ENCODE measurements at places on chromosomes 13 and 19.
A peak's percentile ranks its signal among the peaks of the same experiment; 100 is the strongest.

DNA sequence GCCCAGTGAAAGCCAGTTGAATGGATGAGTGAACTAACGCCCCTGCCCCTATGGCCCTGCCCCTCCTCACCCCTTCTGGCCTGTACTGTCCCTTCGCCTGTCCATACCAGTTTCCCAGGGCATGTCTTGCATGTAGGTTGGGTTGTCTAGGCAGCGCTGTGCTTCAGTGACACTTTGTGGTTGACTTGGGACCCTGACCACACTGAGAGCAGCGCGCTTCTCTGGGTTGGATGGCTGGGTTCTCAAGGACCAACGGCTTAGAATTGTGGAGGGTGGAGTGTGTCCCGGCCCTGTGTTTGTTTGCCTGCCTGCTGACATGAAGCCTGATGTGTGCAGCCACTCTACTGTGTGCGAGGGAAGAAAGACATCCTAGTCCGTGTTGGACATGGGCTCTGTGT is 15.8 kb downstream of the GATAD2A start:
- no peak for DNase-seq

DNA sequence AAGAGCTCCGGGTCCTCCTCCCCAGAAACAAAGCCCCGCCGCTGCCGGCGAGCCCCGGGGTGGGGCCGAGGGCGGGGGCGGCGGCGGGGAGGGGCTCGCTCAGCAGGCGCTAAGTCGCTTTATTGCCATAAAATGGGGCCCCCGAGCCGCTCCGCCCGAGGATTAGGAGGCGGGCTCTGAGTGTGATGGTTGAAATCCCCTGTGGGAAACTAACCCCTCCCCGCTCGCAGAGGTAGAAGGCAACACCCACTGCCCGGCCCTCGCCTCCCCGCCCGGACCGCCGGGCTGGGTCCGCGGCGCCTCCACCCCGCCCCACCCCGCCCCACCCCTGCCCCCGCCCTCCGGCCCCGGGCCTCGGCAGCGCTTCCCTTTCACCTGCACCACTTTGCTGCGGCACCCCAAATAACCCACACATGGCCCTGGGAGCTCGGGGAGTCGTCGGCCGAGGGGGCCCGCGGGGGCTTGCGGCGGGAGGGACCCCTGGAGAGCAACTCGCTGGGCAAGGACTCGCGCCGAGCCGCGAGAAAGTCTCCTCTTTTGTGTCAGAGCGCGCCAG is at the start of gene KLF12:
Gene KLF12, minus strand, starts transcription at position 184 of the 556 bp plus-strand sequence.
- DNase-seq, result peak; percentile 97

GRCh38 chr13:93248627-93249047 is 22.0 kb downstream of the GPC6 start:
- DNase-seq, result peak; percentile 16

- no peak for DNase-seq
Observed at GRCh38 chr13:110157718-110158117, 149.2 kb downstream of the COL4A1 start.

- no peak for DNase-seq
Observed at GRCh38 chr13:36131931-36132297, 732 bp upstream of the DCLK1 start.

DNA sequence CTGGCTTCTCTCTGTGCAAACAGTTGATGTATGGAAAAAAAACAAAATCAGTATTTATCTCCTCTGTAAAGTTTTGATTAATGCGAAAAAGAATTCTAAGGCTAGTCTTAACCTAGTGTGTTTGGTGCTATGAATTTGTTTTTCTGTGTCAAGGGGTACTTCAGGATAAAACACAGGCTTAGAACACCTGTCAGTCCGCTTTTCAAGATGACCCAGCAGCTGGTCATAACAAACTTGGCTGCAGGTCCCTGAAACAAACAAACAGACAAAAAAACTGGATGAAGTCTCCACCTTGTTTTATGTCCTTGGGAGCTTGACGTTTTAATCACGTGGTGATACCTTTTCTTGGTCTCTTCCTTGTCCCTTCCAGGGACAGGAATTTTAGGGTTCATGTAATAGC is 689.3 kb downstream of the UQCRFS1 start:
- no peak for DNase-seq

- DNase-seq, result no peak
Observed at GRCh38 chr19:616747-617526, 16.4 kb downstream of the POLRMT start.

DNA sequence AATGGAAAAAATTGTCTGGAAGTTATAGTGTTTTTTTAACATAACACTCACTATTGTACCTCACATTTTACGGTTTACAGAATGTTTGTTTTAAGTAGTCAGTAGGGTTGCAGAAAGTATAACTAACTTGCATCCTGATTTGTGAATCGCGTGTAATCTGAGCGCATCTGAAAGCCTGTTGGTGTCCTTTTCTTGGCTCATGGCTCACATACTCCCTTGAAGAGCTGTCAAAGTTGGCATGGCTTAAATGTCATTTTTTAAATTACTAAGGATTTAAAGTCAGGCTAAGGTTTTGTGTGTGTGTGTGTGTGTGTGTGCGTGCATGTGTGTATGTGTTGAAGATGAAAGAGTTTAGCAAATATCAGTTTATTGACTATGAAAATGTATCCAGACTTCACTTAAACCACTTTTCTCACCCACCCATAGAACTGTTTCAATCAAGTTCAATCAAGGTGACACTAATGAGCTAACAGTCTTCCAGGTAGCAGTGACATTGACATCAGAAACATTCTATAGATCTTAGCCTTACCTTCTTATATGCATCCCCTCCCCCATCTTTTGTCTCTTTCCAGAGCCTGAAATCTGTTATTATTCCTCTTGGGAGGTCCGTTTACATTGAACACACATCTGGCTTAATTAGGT is 480.4 kb upstream of the SGCG start:
- DNase-seq, result no peak

- DNase-seq, result peak; percentile 70
Observed at GRCh38 chr19:10454267-10454666, 33.9 kb downstream of the PDE4A start.

GRCh38 chr13:55230570-55230908 is 1910.2 kb upstream of the PRR20A start:
- DNase-seq, result no peak

DNA sequence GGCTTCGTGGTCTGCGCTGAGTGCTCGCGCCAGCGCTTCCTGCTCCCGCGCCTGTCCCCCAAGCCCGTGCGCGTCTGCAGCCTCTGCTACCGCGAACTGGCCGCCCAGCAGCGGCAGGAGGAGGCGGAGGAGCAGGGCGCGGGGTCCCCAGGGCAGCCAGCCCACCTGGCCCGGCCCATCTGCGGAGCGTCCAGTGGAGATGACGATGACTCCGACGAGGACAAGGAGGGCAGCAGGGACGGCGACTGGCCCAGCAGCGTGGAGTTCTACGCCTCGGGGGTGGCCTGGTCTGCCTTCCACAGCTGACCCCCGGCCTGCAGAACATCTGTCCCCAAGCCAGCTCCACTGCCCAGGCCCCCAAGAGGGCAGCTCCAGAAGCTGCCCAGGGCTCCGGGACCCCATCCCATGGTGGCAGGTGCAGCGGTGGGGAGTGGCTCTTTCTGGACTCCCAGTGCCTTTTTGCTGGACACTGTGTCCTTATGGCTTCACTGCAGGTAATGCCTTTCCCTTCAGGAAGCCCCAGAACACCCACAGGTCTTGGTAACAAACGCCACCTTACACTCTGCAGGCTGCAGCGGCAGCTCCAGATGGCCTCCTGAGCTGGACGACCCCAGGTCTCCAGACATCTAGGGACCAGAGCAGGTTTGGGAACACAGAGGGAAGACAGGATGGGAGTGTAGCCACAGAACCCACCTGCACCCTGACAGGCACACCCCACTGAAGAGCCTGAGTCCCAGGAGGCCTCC is 9.3 kb downstream of the PLEKHF1 start:
- no peak for DNase-seq

DNA sequence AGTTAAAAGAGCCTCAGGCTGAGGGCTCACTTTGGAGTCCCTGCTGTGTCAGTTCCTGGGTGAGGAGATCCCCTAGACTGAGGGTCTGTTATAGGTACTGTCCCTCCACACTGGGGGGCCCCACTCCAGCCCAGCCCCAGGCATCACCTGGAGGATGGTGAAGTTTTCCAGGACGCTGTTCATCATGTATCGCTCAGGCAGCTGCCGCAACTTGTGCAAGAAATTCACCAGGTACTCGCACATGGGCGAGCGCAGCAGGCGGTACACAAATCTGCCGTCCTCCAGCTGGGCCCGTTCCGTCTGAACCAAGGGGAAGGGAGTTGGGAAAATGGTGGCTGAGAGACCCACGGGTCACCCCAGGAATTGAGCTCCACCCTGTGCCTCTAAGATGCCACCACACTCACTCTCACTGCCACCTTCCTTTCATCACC is 7.1 kb downstream of the CD37 start:
- no peak for DNase-seq

- no peak for DNase-seq
Observed at GRCh38 chr13:99905224-99905623, 66.3 kb downstream of the ZIC5 start.

GRCh38 chr19:8041531-8041931 is 11.0 kb upstream of the CCL25 start:
- DNase-seq, result no peak

DNA sequence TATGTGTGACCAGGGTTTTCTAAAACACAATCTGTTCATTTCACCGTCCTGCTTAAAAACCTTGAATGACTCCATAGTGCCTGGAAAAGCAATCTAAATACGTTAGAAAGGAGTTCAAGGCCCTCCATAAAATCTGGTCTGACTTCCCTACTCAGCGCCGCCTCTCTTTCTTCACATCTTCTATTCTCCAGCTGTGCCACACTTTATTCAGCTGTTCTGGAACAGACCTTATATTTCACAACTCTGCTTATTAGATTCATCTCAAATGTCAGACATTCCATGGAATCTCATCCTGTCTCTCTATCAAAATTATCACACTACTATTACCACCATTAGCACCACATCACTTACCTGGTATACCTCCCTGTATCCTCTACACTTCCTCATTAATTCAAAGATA is 19.8 kb upstream of the SPART start:
- DNase-seq, result no peak

DNA sequence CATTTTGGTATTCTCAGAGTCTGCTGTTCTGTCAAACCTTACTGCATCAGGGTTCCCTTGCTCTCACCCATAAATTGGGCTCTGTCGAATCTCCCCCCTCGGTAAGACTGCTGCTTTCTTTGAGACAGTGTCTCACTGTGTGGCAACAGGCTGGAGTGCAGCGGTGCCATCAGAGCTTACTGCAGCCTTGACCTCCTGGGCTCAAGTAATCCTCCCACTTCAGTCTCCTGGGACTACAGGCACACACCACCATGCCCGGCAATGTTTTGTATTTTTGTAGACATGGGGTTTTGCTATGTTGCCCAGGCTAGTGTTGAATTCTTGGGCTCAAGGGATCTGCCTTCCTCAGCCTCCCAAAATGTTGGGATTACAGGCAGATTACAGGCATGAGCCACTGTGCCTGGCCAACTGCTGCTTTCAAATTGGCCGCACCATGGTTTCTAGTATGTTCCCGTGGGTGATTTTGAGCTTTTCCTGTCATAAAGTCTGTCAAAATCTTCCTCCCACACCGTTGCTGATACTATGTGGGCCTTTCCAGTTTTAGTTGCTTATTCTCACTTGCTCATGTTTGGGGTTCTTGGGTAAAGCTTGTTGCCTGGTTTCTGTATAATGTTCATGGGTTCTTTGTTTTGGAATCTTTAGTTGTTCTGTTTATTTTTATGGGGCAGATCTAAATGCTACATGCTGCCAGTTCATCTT is 10.6 kb downstream of the RFC3 start:
- DNase-seq, result no peak

DNA sequence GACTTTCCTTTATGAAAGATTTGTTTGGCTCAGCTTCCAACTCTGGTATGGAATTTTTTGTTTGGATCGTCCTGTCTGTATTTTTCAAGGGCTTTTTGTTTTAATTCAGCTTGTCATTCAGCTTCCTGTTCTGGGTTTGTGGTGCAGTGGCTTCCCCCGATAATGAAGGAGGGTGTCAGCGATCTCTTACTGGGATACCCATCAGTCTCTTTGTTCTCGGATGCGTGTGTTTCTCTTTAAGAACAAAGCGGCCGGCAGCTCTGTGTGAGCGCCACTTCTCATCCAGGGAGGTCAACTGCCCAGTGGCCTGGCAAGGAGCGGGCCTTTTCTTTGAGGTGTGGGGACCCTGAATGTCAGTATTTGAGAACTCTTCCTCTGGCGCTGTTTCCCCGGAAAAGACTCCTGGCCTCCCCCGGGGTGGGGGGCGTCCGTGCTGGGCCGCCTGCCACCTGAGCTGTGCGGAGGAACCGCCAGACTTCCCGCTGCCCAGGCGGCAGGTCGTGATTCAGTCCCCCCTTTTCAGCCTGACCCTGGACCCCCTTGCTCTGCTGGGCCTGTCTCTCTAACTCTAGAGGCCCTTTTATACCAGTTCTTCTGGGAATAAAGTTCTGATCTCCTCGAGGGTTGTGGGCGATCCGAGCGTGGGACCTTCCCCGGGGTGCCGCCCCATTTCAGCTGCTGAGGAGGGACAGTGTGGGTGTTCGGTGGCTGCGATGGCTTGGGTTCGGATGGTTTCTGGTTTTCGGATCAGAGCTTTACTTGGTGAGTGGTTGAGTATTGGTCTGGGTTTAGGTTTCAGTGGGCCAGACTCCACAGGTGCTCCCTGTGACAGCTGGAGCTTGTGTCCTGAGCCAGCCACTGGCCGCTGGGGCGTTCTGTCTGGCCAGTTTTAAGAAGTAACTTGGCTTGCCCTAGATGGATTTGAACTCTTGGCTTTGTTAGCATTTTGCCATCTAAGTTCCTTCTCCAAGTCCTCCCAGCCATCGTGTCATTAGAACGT is 3.4 kb downstream of the SF3A2 start:
- no peak for DNase-seq

DNA sequence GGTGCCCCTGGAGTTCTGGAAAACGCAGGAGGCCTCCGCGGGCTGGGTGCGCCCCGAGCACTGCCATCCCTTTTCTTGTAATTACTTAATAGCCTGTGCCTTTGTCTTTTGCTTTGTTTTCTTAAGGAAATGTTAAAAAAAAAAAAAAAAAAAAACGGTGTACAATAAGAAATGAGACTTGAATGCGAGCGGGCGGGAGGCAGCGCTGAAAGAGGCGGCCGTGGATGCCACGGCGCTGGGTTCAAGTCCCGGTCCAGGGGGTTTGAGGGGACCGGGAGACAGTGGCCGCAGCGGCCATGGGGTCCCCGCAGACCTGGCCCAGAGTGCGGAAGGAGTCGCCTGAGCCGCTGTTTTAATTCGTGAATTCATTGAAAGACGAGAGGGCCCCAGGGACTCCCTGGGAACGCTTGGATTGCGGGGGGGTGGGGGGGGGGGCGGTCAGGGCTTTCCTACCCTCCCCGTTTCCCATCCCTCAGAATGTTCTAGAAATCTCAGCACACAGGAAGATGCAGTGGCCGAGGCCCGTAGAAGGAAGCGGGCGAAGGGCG is 349.2 kb upstream of the ARGLU1 start:
- no peak for DNase-seq
